Endothelial cell of umbilical vein (primary cell): ENCODE measurements at places on chromosomes 1 and 21. TPM values are rescaled to one million over a fixed set of nuclear protein-coding genes. Genes with fewer than 3 reads are reported as not detected.

The RNU1-2 gene
- total RNA-seq = 1,319 and 2,019 TPM in 2 replicates

The CGN gene
- total RNA-seq = 0.73 and 1.2 TPM in 2 replicates

The CFAP45 gene
- 2.1 and 2.5 TPM in 2 replicates for total RNA-seq

The MANEAL gene
- total RNA-seq = 0.66 and 0.92 TPM in 2 replicates
